ENCODE measurements at places on chromosomes 11 and 22.

- DNase-seq: no peak
Measured at GRCh38 chr11:121983901-121984300, 132.1 kb downstream of the BLID start.

- DNase-seq: no peak
Measured at GRCh38 chr11:119006656-119007055, 8.7 kb downstream of the CENATAC start.

DNA sequence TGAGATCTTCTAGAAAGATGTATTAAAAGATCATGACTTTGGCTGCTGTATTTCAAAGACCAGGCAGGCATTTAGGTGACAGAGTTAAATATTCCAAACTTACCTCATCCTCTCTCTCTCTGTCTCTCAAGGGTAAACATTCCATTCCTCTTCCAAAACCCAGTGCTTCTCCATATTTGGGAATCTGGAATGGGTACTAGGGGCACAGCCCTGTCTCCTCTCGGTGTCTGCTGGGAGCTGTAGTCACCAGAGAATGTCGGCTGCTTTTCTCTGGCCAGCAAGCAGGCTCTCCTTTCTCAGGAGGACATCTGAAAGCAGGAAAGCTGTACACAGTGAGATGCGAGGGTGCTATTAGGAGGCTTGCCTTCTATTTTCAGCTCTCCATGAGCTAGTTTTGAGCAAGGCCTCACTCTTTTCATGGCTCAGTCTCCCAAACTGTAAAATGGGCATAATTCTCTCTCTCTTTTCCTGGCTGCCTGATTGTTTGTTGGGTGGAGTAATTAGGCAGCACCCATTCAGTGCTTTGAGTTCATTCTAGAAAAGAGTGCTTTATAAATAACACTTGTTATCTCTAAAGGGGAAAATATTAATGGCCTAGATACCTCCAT lies 9.3 kb upstream of the PEX26 start:
- DNase-seq: no peak

- no peak for DNase-seq
Measured at GRCh38 chr11:12380565-12381325, 3.4 kb downstream of the PARVA start.

DNA sequence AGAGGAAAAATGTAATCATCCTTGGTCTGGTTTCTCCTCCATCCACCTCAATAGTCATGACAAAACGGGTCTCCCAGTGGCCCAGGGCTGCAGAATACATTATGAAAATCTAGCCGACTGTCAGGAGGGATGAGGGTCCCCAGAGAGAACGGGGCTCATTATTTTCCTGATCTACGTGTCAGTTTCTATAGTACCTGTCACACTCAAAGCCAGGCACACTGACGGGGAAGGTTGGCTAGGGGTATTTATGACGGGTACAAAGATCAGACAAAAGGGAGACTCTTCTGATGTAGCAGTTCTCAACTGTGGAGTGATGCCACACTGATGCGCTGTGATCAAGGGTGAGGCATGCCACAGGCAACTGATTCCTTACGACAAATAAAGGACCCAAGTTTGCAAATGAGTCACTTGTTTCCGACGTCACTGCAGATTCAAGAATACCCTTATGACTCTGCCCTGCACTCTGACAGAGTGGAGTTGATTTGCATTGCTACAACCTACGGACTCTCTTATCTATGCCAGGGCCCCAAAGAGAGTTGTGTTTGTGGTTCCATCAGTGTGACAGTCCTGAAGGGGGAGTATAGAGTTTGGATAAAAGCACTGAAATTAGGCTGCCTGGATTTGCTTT lies 188.2 kb upstream of the TBCEL start:
- no peak for DNase-seq

DNA sequence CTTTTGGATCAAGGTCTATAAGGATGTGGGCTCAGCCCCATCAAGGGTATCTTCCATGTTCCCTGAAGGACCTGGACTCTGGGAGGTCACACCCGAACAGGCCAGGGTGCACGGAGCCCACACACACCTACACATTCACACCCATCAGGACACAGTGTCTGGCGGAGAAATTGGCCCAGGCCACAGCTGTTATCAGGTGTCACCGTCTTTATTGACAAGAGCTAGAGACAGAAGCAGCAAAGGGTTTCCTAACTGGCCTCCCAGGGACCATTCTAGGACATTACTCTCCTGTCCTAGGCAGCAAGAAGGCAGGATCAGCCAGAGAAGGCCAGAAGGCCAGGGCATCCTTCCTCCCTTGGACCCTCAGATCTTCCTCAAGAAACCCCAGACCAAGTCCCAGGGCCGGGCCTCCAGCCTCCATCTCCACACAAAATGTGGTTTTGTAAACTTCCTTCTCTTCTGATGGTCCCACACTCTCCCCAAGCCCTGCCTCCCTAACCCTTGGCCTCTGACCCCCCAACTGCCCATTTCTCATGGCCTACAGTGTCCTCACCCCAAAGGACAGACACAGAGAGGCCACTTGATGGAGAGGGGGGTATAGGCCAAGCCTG lies 8.1 kb downstream of the SSTR3 start:
- DNase-seq: no peak

DNA sequence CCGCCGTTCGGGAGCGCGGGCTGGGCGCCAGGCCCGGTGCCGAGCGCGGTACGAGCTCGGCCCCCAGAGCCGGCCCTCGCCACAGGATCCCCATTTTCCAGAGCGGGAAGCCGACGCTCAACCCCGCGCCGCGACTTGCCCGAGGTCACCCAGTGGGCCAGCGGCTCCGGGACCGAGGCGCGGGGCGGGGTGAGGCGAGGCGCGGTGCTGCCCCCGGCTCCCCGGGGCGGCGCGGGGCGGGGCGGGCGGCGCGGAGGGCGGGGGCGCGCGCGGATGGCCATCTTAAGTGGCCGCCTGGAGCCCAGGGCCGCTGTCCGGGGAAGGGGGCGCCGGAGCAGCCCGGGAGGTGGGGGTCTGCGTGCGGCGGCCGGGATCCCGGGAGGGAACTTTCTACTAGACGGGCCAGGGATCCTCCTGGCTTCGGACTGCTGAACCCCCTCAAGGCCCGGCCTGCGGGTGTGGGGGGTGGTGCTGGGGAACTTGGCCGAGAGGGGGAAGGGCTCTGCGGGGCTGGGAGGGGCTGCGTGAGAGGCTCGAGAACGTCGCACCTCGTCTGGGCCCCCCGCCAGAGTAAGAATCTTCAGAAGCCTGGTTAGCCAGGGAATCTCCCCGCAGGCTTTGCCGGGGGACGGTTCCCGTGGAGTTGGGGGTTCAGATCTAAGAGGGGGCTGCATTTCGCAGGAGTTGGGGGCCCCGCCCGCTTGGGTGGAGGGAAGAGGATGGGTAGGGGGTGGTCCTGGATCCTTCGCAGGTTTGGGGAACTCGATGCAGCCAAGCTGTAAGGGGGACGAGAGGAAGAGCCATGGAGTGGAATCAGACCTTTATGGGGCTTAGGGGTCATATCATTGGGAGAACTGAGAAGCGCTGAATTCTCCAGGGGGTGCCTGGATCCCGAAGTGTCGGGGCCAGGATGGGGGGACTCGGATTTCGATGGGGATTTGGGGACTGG lies 678 bp upstream of the INPPL1 start:
- peak; percentile 30 for DNase-seq

GRCh38 chr11:96091476-96091875 lies 167.6 kb upstream of the MTMR2 start:
- DNase-seq: no peak

GRCh38 chr11:98061858-98062257 lies 958.9 kb upstream of the CNTN5 start:
- DNase-seq: no peak

DNA sequence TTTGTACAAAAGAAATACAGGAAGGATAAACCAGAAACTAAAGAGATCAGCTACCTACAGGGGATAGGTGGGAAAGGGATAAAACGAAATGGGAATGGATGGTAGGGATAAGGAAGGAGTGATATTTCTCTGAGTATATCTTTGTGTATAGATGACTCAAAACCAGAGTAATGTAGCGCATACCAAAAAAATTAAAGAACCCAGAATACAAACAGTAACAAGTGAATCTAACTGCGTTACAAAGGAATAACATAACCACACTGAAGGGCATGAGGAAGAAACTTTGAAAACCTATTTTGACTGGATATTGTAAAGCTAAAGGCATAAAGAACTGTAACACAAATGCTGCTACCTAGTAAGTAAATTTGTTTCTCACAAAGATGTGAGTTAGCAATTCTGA lies 37.9 kb downstream of the MAPK1 start:
- DNase-seq: no peak

- no peak for DNase-seq
Measured at GRCh38 chr11:25938952-25939351, 393.0 kb upstream of the ANO3 start.

- DNase-seq: no peak
Measured at GRCh38 chr11:114226356-114226755, 69.8 kb upstream of the NNMT start.

DNA sequence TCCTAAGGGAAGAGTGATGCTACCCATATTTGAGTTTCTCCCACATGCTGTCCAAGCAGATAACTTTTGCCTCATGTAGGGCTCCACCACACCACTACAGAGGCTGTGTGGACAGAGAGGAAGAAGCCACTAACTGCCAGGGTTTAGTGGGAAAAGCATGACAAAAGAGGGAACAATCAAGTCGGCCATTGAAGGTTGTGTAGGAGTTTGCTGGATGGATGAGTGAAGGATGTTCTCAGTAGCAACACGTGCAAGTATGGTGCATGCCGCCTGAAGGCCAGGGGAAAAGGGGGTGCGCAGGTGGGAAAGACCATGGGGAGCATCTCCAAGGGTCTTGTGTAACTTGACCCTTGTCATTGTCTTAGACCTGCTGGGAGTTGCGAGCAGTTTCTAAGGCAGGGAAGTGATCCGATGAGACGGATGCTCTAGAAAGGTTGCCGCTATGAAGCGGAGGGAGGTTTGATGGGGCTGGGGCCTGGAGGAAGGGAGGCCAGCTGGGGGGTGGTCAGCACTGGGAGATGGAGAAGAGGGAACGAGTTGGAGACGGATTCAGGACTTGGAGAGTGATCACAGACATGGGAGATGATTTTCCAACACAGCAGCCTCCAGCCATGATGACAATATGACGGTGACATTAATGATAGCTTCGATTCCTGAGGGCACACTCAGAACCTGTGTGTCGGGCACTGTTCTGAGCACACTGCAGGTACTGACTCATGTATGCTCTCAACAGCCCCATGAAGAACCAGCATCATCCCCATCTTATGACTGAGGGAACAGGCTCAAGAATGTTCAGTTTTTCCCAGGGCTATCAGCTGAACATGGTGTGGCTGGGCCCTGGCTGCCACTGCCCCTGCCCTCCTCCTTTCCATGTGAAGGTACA lies 53.7 kb downstream of the CD6 start:
- DNase-seq: no peak

DNA sequence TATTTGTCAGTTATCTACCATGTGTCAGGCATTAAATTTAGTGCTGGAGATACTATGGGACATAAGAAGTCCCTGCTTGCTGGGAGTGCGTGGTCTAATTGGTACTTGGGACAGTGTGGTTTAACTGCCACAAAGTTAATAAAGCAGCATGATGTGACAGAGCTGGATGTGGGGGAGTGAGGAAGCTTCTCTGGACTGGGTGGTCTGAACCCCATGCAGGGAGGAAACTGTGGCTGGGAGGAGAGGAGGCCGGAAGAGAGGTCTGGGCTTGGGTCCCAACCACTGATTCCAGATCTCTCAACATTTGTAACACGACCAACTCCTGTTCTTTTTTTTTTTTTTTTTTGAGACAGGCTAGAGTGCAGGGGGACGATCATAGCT lies 37.1 kb downstream of the ST3GAL4 start:
- DNase-seq: no peak

- no peak for DNase-seq
Measured at GRCh38 chr11:8283465-8284230, 20.0 kb upstream of the LMO1 start.

DNA sequence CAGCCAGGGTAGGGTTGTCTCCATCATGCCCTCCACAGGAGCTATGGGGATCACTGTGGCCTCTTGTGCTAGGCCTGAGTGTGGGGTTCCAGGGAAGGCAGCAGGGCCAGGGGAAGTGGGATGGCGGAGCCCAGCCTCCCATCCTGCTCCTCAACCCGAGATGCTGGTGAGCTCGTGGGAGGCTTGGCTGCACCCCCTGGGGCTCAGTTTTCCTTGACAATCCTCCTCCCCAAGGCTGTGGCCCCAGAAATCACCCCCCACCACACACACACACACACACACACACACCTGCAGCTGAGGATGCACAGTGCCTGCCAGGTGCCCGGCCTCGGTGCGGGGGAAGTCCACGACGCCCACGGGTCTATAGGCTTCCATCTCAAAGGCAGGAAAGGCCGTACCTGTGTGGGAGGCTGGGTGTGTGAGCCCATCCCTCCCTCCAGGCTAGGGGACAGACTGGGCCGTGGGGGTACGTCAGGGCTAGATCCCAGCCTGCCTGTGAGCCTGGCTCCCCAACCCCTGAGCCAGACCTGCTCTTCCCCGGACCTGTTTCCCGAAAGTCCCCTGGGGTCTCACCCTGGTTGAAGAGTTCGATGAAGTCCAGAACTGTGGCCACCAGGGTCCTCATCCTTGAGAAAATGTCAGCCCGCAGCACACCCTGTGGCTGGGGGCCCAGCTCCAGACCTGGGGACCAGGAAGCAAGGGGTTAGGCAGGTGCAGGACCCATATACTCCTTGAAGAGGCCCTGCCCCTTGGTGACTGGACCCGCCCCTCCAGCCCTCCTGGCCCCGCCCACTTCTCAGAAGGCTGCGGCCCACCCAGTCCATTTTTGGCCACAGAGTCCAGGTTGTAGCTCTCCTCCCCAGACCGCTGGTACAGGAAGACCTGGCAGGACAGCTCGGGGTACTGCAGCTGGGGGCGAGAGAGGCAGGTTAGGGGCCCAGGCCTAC lies 5.2 kb upstream of the TBX10 start:
- no peak for DNase-seq

DNA sequence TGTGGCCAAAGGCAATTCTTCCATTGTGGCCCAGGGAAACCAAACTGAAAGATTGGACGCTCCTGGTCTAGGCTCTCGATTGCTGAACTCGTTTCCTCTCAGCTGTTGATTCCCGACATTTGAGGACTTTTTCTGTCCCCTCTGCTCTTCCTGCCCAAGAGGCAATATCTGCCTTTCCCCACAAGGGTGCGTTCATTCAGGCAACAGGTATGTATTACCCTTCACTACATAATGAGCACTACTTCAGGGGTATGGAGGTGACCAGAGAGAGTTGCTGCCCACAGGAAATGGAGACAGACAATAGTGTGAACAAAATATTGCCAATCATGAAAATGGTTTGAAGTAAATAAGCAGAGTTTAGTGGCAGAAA lies 8.2 kb downstream of the PTH start:
- DNase-seq: no peak

GRCh38 chr11:17605651-17606122 lies 58.6 kb downstream of the OTOG start:
- DNase-seq: no peak

GRCh38 chr11:112563808-112564207 lies 303.1 kb upstream of the PLET1 start:
- no peak for DNase-seq

Measured in T follicular helper cell (primary cell).